Osteoblast (primary cell): ENCODE measurements at places on chromosomes 13 and 19. TPM values are rescaled to one million over a fixed set of nuclear protein-coding genes. Genes with fewer than 3 reads are reported as not detected.

Gene CGB3
- total RNA-seq = not detected in 2 replicates

Gene SLC5A5
- under 0.01 TPM in 2 replicates for total RNA-seq

- no peak for DNase-seq
Observed at GRCh38 chr19:48806818-48807589, 3.8 kb downstream of the BCAT2 start.

GRCh38 chr19:55451163-55451964, 8.3 kb upstream of the SHISA7 start:
- DNase-seq = no peak

DNA sequence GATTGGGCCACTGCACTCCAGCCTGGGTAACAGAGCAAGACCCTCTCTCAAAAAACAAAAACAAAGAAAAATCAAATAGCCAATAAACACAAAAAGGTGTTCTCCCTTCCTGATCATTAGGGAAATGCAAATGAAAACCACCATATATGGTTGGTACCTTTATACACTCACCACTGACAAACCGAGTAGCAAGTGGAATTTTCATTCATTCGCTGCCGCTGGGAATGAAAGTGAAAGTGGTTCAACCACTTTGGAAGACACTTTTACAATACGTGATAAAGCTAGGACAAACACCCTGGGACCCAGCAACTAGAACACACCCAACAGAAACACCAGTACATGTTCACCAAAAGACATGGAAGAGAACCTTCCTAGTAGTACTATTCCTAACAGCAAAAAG, 21.0 kb downstream of the GRIK5 start:
- peak; percentile 83 for DNase-seq
